Placental pericyte (primary cell): ENCODE measurements at places on chromosomes 4 and X. TPM values are rescaled to one million over a fixed set of nuclear protein-coding genes. Genes with fewer than 3 reads are reported as not detected.

Gene PARM1
- 3.7 and 12.9 TPM in 2 replicates for total RNA-seq

Gene ABCG2
- total RNA-seq, result 17.8 and 52.5 TPM in 2 replicates

Gene EFHC2
- 0.29 and 0.66 TPM in 2 replicates for total RNA-seq

Gene ZC4H2
- total RNA-seq, result 0.66 and 3.7 TPM in 2 replicates

Gene GABRB1
- total RNA-seq, result not detected in 2 replicates

Gene SRPX2
- total RNA-seq, result 40.9 and 73.2 TPM in 2 replicates
